Activated CD8-positive, alpha-beta T cell treated with anti-CD3 and anti-CD28 coated beads for 36 hours (primary cell): ENCODE measurements at places on chromosomes 16 and 17. TPM values are rescaled to one million over a fixed set of nuclear protein-coding genes. Genes with fewer than 3 reads are reported as not detected.
A peak's percentile ranks its signal among the peaks of the same experiment; 100 is the strongest.

DNA sequence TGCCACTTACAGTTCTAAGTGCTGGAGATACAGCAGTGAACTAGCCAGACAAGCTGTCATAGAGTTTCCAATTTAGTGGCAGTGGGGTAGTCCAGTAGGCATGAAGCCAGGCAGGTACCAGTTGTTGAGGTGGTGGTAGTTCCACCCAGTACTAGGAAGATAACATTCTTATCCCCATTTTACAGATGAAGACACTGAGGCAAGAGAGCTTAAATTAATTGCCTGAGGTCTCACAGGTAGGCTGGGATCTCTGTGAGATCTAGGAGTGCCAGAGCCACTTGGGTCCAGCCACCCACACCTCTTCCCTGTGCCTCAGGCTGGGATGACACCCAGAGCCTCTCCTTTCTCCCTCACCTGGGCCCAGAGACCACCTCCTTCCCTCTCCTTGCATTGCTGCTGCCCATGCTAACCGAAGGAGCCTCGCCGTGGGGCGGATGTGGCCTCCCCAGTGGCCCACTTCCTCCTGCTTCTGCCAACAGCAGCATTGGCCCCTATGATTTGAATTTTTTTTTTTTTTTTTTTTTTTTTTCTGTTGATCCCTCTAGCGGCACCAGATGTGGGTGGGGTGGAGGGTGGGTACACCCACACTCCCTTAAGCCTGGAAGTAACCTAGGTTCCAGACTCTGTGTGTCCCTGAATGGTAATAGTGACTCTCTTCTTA is 114.0 kb downstream of the PRKCB start:
- H3K4me1 ChIP-seq = peaks cover 86% of the 10 kb centered on the region
- peak overlapping the region; percentile 44 for H3K4me3 ChIP-seq
- peak; percentile 89 for DNase-seq
- H3K27me3 ChIP-seq = no peaks in the 10 kb centered on the region
- H3K27ac ChIP-seq = peak overlapping the region; percentile 92

DNA sequence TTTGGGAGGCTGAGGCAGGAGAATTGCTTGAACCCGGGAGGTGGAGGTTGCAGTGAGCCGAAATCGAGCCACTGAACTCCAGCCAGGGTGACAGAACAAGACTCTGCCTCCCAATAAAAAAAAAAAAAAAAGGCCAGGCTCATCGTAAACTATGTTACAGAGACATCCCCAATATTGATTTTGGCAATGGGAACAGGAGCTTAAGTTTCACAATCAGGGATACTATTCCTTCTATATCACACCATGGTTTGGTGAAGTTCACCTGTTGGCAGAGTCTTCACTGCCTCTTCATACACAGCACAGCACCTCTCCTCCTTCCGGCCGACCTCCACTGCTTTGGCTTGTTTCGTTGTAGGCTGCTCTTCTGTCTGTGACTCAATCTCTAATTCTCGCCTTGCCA is 21.2 kb downstream of the UTP6 start:
- peaks cover 29% of the 10 kb centered on the region for H3K4me1 ChIP-seq
- H3K27ac ChIP-seq = peak overlapping the region; percentile 70
- peaks cover 63% of the 10 kb centered on the region for H3K36me3 ChIP-seq
- no peak for DNase-seq

- no peak for DNase-seq
- no peak overlapping the region for H3K4me3 ChIP-seq
- H3K27ac ChIP-seq = no peak overlapping the region
- peaks cover 6% of the 10 kb centered on the region for H3K27me3 ChIP-seq
- peaks cover 2% of the 10 kb centered on the region for H3K36me3 ChIP-seq
- H3K4me1 ChIP-seq = peaks cover 7% of the 10 kb centered on the region
Observed at GRCh38 chr17:79090443-79091225, 16.0 kb downstream of the ENGASE start.

The HSPB9 gene
- total RNA-seq = 0.41 TPM

The KRTAP3-1 gene
- not detected for total RNA-seq

The CACNG1 gene
- total RNA-seq = not detected

The IGF2BP1 gene
- total RNA-seq = 0.18 TPM

The C16orf96 gene
- 0.32 TPM for total RNA-seq

DNA sequence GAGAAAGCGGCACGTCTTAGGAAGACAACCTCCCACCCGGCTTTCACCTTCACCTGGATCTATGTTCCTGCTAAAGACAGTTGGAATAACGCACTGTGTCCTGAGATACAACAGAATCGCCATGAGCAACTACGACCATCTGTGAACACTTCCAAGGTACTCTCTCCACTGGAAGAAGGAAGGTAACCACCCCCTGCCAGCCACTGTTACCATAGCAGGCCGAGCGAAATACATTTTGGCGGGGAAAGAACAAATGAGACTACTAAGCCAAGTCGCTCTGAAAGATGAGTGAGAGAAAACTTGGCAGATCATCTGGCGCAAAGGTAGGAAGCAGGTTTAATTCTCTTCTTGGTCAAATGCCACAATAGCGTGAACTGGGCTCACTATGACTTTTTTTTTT is 9.8 kb downstream of the CRK start:
- DNase-seq = no peak
- no peak overlapping the region for H3K4me3 ChIP-seq
- no peak overlapping the region for H3K27ac ChIP-seq
- H3K4me1 ChIP-seq = peaks cover 31% of the 10 kb centered on the region

The SLC25A19 gene
- 55.1 TPM for total RNA-seq

DNA sequence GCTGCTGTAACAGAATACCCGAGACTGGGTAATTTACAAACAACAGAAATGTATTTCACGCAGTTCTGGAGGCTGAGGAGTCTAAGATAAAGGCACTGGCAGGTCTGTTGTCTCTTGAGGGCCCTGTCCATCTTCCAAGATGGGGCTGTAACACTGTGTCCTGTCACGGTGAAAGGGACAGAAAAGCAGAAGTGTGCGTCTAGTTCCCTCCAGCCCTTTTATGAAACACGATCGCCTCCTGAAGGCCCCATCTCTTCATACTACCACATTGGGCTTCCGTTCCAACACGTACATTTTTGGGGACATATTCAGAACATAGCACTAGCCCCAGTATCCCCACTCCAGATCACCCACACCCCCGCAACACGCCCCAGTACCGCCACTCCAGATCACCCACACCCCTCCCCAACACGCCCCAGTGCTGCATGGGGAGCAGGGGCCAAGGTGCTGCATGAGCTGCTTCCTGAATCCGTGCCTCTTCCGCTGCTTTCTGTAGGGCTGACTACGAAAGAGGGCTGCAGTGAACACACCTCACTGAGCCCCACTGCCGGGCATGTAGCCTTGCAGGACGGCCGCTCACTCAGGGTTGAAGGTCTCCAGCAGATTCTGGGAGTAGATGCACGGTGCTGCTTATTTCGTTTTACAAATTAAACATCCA is 91.9 kb downstream of the RPTOR start:
- no peak overlapping the region for H3K27ac ChIP-seq
- H3K27me3 ChIP-seq = no peaks in the 10 kb centered on the region
- H3K36me3 ChIP-seq = peaks cover 3% of the 10 kb centered on the region
- no peak for DNase-seq
- no peak overlapping the region for H3K4me3 ChIP-seq

GRCh38 chr16:31513884-31514283 is 5.7 kb upstream of the RUSF1 start:
- peaks cover 2% of the 10 kb centered on the region for H3K36me3 ChIP-seq
- no peak overlapping the region for H3K4me3 ChIP-seq
- DNase-seq = no peak
- H3K4me1 ChIP-seq = peaks cover 13% of the 10 kb centered on the region

The KRTAP1-1 gene
- not detected for total RNA-seq

GRCh38 chr17:71234349-71234748 is 886.5 kb upstream of the SOX9 start:
- no peaks in the 10 kb centered on the region for H3K27me3 ChIP-seq
- H3K36me3 ChIP-seq = no peaks in the 10 kb centered on the region
- no peak overlapping the region for H3K4me3 ChIP-seq
- no peaks in the 10 kb centered on the region for H3K4me1 ChIP-seq
- no peak for DNase-seq

- no peaks in the 10 kb centered on the region for H3K4me1 ChIP-seq
- H3K36me3 ChIP-seq = peaks cover 16% of the 10 kb centered on the region
- no peak for DNase-seq
- H3K4me3 ChIP-seq = no peak overlapping the region
- no peak overlapping the region for H3K27ac ChIP-seq
Observed at GRCh38 chr17:1535737-1536136, 19.3 kb upstream of the INPP5K start.

GRCh38 chr17:67800495-67800928 is 24.8 kb upstream of the BPTF start:
- DNase-seq = peak; percentile 77
- H3K4me3 ChIP-seq = no peak overlapping the region
- no peaks in the 10 kb centered on the region for H3K36me3 ChIP-seq
- no peak overlapping the region for H3K27ac ChIP-seq

GRCh38 chr16:3797904-3798811 is 80.8 kb upstream of the TRAP1 start:
- peaks cover 12% of the 10 kb centered on the region for H3K36me3 ChIP-seq
- peak overlapping the region; percentile 26 for H3K4me3 ChIP-seq
- peaks cover 51% of the 10 kb centered on the region for H3K4me1 ChIP-seq
- no peaks in the 10 kb centered on the region for H3K27me3 ChIP-seq
- H3K27ac ChIP-seq = no peak overlapping the region
- DNase-seq = peak; percentile 28

GRCh38 chr16:56855946-56856345 is 9.1 kb upstream of the SLC12A3 start:
- H3K4me1 ChIP-seq = peaks cover 22% of the 10 kb centered on the region
- DNase-seq = no peak
- H3K27ac ChIP-seq = no peak overlapping the region
- H3K4me3 ChIP-seq = no peak overlapping the region
- H3K27me3 ChIP-seq = no peaks in the 10 kb centered on the region

The CD300A gene
- total RNA-seq = 2.2 TPM

GRCh38 chr17:47287639-47288038 is 34.0 kb downstream of the ITGB3 start:
- no peak for DNase-seq
- no peak overlapping the region for H3K4me3 ChIP-seq
- peaks cover 3% of the 10 kb centered on the region for H3K27me3 ChIP-seq
- no peaks in the 10 kb centered on the region for H3K36me3 ChIP-seq

DNA sequence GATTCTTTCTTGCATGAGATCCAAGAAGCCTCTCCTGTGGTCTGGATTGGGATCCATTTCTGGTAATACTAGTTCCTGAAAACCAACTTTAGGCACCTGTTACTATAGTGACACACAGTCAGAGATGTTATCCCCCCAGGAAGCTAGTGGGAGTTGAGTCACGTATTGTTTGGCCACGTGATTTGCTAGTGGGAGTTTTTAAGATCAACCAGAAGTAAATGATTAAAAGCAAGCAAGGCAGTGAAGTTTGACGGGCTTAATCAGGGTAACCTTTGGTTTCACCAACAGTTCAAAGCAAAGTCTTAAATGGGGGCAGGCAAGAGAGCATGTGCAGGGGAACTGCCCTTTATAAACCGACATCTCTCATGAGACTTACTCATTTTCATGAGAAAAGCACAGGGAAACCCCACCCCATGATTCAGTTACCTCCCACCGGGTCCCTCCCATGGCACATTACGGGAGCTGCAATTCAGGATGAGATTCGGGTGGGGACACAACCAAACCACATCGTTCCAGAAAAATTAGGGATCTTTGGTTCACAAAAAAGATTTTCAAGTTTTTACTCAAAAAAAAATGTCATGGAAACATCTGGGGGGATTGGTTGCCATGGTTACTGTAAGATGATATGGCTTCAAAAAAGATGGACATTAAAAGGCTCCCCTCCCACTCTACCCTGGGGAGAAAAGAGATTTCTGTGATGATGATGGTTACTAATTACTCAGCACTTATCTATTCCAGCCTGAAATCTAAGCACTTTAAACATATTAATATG is 483.1 kb upstream of the ERCC4 start:
- no peak overlapping the region for H3K4me3 ChIP-seq
- H3K4me1 ChIP-seq = no peaks in the 10 kb centered on the region
- H3K36me3 ChIP-seq = no peaks in the 10 kb centered on the region

DNA sequence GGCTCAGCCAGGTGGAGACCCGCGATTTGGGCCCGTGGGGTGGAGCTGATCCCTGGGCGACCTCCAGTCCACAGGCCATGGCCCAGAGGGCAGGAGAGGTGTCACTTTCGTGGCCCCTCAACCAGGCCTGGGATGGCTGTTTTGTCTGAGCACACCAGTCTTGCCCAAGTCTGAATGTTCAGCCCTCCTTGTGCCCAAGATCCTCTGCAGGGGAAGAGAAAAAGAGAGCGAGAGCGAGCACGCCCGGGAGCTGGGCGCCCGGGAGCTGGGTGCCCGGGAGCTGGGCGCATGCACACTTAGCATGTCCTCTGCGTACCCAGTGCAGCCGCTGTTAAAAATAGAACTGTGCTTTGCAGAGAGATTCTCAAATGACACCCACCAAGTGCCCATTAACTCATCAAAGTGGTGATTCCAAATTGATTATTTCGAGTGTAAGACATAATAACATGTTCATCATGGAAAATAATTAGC is 403.3 kb upstream of the TNRC6C start:
- no peaks in the 10 kb centered on the region for H3K4me1 ChIP-seq
- no peaks in the 10 kb centered on the region for H3K36me3 ChIP-seq
- no peak overlapping the region for H3K27ac ChIP-seq
- DNase-seq = no peak
- H3K4me3 ChIP-seq = no peak overlapping the region
- no peaks in the 10 kb centered on the region for H3K27me3 ChIP-seq

GRCh38 chr17:79011451-79012147 is 2.0 kb upstream of the CANT1 start:
- peaks cover 2% of the 10 kb centered on the region for H3K36me3 ChIP-seq
- DNase-seq = no peak
- no peak overlapping the region for H3K27ac ChIP-seq
- H3K27me3 ChIP-seq = peaks cover 3% of the 10 kb centered on the region

GRCh38 chr16:45454-45853 is 8.0 kb downstream of the POLR3K start:
- DNase-seq = no peak
- H3K27me3 ChIP-seq = no peaks in the 10 kb centered on the region
- H3K4me3 ChIP-seq = no peak overlapping the region
- H3K4me1 ChIP-seq = peaks cover 37% of the 10 kb centered on the region

The CD300E gene
- not detected for total RNA-seq

GRCh38 chr17:76011951-76012350 is 11.3 kb downstream of the CDK3 start:
- peaks cover 8% of the 10 kb centered on the region for H3K4me1 ChIP-seq
- no peaks in the 10 kb centered on the region for H3K36me3 ChIP-seq
- H3K27ac ChIP-seq = no peak overlapping the region
- no peaks in the 10 kb centered on the region for H3K27me3 ChIP-seq
- no peak overlapping the region for H3K4me3 ChIP-seq

DNA sequence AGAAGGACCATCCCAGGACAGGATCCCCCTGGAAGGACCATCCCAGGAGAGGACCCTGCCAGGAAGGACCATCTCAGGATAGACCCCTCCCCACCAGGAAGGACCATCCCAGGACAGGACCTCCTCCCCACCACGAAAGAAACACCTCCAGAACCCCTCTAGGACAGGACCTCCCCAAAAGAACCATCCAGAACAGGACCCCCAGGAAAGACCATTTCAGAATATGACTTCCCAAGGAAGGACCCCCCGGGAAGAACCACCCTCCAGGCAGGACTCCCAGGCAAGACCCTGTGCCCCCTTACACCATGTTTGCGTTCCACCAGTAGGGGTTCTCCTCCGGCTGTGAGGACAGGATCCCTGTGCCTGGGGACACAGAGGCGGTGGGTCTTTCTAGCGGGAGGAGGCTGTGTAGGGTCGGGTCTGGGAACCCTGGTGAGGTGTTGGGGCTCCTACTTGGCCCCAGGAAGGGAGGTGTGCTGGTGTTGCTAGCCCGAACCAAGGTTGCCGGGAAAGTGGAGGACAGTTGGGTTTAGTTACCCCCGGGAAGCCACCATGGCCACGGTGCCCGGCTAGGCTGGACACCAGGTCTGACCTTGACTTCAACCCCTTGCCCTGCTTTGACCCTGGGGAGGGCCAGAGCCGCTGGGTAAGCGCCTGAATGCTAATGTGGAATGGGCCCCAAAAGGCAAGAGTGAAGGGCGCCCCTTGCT is 2.2 kb downstream of the NOTUM start:
- DNase-seq = no peak
- peaks cover 21% of the 10 kb centered on the region for H3K27me3 ChIP-seq
- H3K27ac ChIP-seq = no peak overlapping the region
- peaks cover 3% of the 10 kb centered on the region for H3K4me1 ChIP-seq
- H3K4me3 ChIP-seq = peak overlapping the region; percentile 42
